ENCODE measurements at places on chromosomes 11 and 22.

- DNase-seq, result no peak
Observed at GRCh38 chr22:47015589-47016178, 253.2 kb downstream of the TBC1D22A start.

DNA sequence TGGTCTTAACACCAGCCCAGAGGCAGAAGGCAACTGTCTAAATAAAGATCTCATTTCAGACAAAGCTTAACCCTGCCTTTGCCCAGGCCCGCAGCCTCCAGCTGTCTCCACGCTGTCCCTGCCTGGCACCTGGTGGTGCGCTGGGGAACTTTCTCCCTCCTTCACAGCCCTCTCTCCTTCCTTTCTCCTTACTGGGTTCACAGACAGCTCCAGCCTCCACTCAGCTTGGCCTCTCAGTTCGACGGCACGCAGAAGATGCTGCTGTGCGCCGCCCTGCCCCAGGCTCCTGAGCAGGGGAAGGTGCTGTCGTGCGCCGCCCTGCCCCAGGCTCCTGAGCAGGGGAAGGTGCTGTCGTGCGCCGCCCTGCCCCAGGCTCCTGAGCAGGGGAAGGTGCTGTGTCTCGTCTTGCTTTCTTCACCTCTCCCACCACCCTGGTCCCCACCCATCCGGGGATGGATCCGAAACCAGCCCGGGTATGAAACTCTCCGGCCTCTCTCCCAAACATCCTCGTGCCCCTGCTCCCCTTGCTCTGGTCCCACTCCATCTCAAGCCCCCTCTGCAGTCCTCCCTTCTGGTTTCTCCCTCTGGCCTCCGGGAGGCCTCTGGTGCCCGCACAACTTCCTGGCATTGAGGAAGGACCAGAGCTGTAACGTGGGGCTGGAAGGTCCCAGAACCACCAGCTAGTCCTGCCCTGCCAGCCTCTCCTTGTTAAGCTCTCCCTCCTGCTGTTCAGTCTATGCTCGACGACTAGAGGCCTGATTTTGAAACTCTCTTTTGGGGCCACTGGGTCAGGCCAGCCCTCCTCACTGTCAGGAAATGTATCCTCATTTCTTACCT, 22.9 kb upstream of the JAM3 start:
- peak; percentile 76 for DNase-seq

DNA sequence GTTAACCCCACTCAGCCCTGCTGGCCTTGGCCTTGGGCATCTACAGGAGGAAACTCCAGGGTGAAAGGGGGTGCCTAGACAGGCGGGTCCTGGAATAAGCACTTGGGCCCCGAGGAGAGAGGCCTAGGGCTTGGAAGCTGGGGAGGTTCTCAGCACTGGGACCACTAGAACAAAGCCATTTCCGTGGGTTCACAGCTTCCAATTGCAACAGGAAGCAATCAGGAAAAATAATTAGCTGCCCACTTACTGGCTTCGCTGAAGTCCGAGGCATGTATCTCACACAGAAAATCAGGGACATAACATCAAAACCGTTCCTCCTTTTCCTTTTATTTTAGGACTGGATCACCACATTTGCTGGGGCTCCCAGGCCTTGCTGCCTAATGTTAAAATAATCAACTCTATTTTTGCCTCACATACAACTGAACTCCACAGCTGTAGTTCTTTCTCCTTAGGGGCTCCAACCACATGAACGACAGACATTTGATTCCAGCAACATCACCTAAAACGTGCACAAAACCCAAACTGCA, 161.1 kb upstream of the GRK3 start:
- no peak for DNase-seq

DNA sequence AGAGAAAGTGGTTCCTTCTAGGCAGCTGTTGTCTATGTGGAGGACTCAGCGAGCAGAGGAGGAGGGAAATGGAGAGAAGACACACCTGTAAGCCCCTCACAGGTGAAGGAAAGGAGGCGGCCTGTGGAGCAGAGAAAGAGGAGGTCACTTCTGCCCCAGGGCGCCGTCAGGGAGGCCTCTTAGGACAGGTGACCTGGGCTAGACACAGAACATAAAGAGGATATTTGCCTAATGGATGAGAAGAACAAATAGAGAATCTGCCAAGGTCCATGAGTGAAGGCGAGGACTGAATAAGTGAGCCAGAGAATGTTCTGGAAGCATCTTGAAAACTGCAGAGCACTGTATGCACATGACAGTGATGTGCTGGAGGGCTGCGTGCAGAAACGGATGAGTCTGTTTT, 2.2 kb upstream of the SCUBE1 start:
- DNase-seq, result no peak

- DNase-seq, result peak; percentile 81
Observed at GRCh38 chr11:45048870-45049691, 97.4 kb upstream of the PRDM11 start.

DNA sequence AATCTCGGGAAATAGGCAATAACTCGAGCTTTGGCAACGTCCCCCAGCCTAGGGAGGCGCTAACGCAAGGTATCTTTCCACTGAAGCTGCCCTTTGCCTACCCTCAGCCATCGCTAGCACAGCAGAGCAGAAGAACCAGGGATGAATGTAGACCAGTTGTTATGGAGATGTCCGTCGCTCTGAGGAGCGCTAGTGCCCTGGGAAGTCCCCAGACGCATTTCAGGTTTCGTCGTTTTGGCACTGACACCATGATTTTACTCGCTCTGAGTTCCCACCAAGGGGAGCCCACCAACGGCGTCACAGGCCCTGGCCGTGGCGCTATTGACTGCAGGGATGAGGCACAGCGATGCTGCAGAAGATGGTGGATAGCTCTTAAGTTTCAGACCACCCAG, 22.7 kb upstream of the BDNF start:
- DNase-seq, result no peak

Data from umbilical cord (tissue), 2 donors.